ENCODE measurements at places on chromosomes 2 and 18.

- DNase-seq = no peak
Measured at GRCh38 chr18:70149616-70150301, 55.7 kb downstream of the RTTN start.

DNA sequence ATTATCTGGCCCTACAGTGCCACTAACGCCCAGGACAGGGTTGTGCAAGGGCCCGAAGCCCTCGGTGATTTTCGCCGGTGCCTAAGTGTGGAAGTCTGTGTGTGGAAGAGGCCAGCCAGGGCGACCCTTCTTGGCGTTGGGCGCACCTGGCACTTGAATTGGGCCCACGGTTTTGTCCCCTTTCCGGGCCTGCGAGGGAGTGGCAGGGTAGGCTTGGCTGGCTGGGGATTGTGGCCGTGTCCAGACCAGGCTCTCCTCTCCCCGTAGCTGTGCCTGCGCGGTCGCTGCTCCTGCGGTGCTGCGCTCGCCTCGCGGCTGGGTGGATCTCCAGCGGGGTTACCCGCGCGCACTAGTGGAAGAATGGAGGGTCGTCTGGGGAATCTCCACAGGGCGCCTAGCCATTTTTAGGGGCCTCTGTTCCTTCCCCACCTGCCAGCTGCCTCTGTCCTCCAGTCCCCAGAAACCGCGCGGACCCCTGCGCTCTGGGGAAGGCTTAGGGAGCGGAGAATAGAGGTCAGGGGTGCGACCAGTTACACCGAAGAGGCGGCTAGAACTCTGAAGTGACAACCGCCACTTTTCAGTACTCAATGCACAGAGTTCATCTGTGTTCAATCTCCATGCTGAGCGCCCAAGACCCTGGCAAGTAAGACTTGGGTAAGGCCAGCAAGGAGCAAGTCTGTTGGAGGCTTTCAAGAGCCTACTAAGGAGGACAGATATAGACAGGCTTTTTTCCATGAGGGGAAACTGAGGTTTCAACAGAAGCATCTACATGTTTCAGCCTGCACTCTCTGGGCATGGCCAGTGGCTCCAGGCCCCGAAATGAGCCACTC, 16.0 kb downstream of the EVX2 start:
- no peak for DNase-seq

GRCh38 chr18:49021433-49022129, 70.8 kb upstream of the SMAD7 start:
- peak; percentile 17 for DNase-seq

GRCh38 chr2:191170301-191170636, 19.5 kb upstream of the STAT4 start:
- no peak for DNase-seq

GRCh38 chr2:155060896-155061295, 362.4 kb downstream of the KCNJ3 start:
- DNase-seq = no peak

DNA sequence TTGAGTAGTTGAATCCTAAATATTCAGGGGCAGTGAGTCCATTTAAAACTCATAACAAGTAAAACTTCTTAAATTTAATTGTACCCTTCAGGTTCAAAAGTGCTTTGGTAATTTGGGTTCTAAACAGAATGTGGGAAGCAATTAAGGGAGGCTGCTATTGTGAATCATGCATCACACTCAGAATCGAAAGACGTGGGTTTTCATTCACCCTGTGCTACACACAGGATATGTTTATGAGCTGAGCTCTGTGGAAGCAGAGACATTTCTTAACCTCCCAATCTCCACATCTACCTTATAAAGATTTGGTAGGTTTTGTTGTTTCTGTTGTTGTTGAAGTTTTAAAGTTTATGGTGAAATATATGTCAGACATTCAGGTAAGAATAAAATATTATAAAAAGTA, 633.4 kb downstream of the DPP10 start:
- no peak for DNase-seq

GRCh38 chr18:12478269-12479047, 70.7 kb downstream of the PRELID3A start:
- no peak for DNase-seq

DNA sequence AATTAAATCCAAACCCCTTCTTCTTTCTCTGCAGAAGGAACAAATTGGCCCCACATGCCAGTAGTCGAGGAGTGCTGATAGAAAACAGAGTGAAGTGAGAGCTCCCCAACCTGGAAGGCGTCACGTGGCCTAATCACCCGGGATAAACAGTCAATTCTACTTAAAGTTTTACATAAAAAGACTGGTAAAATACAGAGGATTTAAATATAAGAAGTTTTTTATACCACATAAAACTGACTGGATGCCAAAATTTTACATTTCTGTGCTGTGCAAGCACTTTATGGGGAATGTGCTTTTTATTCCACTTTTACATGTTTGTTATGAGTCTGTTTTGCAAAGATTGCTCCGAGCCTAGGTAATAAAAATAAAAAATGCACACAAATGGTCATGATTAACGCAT, 1586.8 kb upstream of the ACVR2A start:
- DNase-seq = no peak

- no peak for DNase-seq
Measured at GRCh38 chr2:45254025-45254424, 244.8 kb upstream of the SIX2 start.

DNA sequence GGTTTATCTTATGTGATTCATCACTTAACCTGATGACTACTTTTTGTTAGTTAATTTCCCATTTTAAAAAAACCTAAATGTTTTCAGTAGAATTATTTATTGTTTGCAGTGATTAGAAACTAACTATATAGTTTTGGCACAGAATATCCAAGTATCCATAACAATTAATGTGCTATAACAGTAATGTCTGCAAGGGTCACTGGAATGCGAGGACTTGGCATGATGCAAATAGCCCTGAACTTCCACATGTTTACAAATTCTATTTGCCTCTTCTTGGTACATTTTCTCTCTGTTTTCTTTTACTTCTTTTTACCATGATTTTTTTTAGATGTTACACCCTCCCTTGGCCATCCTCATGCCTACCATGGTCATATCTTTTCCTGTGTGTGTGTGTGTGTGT, 49.3 kb upstream of the GALNT3 start:
- no peak for DNase-seq

DNA sequence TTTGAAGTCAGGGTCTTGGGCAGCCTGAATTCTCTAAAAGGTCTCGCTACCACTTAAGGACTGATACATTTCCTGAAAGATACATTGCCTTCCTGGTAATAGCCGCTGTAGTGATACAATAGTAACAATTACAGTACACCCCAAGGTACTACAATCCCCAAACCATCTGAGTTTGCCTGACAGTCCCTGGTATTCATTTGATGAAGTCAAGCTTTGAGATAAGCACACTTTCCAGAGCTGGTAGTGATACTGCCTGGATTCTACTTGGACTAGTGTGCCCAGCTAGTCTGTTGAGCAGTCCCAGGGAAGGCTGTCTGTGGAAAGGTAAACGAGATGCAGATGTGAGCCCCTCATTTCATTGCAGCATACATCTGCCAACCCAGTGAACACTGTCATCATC, 24.4 kb upstream of the ITGB6 start:
- no peak for DNase-seq

DNA sequence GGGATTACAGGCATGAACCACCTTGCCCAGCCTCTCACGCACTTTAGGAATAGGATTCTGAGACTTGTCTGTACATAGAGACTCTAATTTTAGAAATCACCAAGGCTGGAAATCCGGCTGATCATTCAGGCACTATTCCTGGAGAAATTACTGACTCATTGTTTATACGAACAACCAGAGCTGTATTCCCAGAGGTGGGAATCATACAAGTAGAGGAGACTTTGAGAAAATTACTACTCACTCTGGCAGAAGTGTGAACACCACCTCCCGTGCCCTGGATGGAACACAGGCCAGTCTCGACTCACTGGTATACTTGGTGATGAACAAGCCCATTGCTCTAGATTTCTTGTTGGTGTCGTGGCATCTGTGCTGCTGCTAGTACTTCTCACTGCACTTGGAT, 5.8 kb upstream of the ADNP2 start:
- DNase-seq = no peak

DNA sequence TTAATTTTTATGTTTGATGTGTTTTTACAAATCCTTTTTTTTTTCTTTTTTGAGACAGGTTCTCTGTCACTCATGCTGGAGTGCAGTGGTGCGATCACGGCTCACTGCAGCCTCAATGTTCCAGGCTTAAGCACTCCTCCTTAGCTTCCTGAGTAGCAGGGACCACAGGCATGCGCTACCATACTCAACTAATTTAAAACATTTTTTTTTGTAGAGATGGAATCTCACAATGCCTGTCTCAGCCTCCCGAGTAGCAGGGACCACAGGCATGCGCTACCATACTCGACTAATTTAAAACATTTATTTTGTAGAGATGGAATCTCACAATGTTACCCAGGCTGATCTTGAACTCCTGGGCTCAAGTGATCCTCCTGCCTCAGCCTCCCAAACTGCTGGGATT, 3.2 kb downstream of the NOTO start:
- no peak for DNase-seq

- DNase-seq = no peak
Measured at GRCh38 chr18:60746919-60747318, 374.3 kb upstream of the MC4R start.

DNA sequence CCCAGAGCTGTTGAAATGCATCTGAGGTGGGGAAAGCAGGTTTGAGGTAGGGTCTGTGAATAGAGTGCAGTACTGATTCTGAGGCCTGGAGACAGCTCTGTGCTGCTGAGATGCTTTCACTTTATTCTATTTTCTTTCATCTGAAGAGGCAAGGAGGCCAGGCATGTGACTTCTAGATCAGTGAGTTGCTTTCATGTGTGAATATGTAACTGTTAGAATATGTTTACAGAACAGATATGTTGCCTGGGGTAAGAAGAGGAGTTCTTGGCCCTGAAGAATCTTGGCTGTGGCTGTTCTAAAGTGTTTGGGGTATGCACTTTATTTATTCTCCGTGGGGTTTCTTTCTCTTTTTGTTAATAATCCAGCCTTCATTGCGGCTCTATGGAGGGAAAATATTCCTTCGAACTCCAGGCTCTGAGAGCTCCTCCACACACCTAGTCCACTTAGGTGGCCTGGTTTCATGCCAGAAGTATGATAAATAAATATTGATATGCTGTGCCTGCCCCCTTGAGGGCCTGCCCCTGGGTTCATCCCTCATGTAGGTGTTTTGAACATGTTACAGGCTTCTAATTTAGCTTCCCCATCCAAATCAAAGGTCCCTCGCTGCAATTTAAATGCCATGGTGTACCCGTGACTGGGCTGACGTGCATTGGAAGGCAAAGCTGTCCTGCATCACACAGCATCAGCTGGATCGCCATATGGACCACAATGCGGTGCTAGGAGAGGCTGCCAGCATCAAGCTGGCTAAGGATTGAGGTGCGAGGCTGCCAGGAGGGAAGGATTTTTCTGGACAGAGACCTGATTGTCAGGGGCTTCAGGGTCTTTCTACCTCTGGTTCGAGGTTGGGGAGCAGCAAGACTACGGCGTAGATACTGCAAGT, 102.9 kb downstream of the PRKCE start:
- DNase-seq = no peak

- DNase-seq = no peak
Measured at GRCh38 chr2:179558010-179558934, 293.6 kb upstream of the SESTD1 start.

- DNase-seq = no peak
Measured at GRCh38 chr2:142974288-142975024, 97.0 kb downstream of the KYNU start.

GRCh38 chr2:62313449-62314227, 117.7 kb downstream of the B3GNT2 start:
- no peak for DNase-seq

Data from activated T-helper 1 cell treated with anti-CD3 and anti-CD28 coated beads, Interleukin-2, amount 50 U/mL, for 16 hours (primary cell).